ENCODE measurements at places on chromosomes 16 and 17.

GRCh38 chr17:81414756-81415516, 19.7 kb downstream of the BAHCC1 start:
- no peak for DNase-seq

- no peak for DNase-seq
Measured at GRCh38 chr17:43906951-43907424, 348 bp downstream of the MPP2 start.

GRCh38 chr17:14545156-14545906, 244.4 kb downstream of the HS3ST3B1 start:
- DNase-seq: no peak

DNA sequence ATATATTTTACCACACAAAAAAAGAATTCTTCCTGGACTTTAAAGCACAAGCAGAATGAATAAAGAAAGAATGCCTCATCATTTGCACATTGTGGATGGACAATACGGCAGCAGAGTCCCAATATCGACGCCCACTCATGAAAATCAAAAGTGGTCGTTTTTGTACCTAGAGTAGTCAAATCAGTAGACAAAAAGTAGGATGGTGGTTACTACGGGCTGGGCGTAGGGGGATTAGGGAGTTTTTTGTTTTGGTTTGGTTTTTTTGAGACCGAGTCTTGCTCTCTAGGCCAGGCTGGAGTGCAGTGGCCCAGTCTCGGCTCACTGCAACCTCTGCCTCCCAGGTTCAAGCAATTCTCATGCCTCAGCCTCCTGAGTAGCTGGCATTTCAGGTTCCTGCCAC, 8.6 kb upstream of the CENPV start:
- DNase-seq: no peak

GRCh38 chr17:67982034-67982640, 14.1 kb downstream of the C17orf58 start:
- DNase-seq: no peak

- no peak for DNase-seq
Measured at GRCh38 chr16:57091200-57091974, 996 bp upstream of the CPNE2 start.

DNA sequence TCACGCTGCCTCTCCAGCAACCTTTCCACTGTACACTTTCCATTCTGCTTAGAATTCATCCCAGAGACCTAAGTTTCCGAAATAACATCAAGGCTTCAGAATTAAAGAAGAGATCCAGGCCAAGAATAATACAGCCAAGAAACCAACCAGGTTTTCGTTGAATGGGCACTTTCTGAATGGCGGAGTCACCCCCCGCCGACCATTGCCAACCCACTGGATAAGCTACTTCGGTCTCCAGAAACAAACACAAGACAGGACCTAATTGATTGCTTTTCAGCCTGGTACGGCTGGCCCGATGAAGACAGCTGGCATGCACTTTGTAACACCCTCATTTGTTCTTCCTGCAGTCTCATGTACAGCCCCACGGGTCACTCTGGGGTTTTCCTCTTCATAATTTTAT, 308.1 kb upstream of the ZFHX3 start:
- DNase-seq: no peak

GRCh38 chr16:83680980-83681379, 126.8 kb upstream of the HSBP1 start:
- DNase-seq: no peak

DNA sequence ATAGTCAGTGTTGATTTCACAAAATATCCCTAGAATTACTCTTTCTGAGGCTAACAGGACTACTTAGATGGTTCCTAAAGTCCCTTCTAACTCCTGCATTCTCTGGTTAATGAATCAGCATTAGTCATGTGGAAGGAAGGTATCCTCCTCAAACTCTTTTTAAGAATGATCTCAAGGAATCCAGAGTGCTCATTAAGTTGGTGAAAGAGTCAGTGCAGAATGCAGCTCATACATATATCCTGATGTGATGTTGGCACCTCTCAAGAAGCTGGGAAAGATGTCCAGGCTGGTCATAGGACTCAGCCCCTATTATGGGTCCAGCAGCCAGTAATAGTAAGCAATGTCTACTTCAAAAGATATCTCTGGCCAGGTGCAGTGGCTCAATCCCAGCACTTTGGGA, 65.5 kb downstream of the PIGL start:
- no peak for DNase-seq

GRCh38 chr16:79217375-79218011, 383.0 kb downstream of the MAF start:
- DNase-seq: no peak

- no peak for DNase-seq
Measured at GRCh38 chr16:143456-143855, 5.0 kb upstream of the NPRL3 start.

DNA sequence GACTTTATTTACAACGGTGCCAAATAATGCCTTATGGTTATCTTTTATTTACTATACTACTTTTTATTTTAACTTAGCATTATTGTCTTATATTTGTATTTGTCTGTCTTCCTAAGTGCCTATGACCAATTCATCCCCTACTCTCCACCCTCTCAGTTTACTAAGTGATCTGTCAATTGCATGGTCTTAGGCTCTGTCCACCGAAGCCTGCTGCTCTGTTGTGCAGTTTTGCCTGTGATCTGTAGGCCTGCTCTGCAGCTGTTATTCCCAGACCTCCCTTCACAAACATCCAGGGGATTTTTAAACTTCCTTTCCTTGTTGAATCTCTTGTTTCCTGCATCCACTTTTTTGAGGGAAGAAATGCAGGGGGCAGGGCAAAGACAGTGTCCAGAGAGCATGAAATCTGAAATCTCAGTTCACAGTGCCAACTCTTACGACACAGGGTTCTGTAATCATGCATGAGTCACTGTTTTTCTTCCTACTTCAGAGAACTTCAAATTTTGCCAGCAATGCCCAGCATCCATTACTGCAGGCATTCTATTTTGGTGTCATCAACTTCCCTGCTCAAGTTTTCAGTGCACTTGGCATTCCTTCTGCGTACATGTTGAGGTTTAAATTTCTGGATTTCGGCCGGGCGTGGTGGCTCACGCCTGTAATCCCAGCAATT, 11.4 kb downstream of the SLFN5 start:
- no peak for DNase-seq

- DNase-seq: no peak
Measured at GRCh38 chr16:23248261-23249194, 53.6 kb upstream of the SCNN1B start.

- no peak for DNase-seq
Measured at GRCh38 chr17:80815151-80815681, 176.4 kb upstream of the CHMP6 start.

DNA sequence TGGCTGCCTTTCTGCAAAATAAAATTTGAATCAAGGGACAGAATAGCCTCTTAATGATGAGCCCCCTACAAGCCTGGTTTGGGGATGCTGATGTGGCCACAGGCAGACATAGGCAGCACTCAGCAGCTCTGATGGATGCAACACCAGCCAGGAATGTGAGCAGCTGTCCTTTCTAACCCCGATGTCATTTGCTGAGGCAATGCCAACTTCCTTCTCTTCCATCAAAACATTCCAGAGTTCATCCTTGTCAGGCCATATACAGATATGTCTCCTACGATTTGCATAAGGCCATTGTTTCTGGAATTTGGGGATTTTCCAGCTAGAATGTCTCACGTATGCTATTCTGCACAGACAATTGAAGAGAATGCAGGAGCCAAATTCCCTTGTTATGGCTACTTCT, 52.1 kb upstream of the MYOCD start:
- DNase-seq: no peak

- no peak for DNase-seq
Measured at GRCh38 chr17:62966426-62967204, 580 bp downstream of the TANC2 start.

- no peak for DNase-seq
Measured at GRCh38 chr16:47144559-47144877, 773 bp upstream of the NETO2 start.

GRCh38 chr16:2782583-2783351, 4.6 kb downstream of the PRSS33 start:
- no peak for DNase-seq

GRCh38 chr17:72101526-72101925, 19.3 kb upstream of the SOX9 start:
- DNase-seq: no peak

GRCh38 chr16:2064368-2064945, 16.7 kb downstream of the TSC2 start:
- no peak for DNase-seq

DNA sequence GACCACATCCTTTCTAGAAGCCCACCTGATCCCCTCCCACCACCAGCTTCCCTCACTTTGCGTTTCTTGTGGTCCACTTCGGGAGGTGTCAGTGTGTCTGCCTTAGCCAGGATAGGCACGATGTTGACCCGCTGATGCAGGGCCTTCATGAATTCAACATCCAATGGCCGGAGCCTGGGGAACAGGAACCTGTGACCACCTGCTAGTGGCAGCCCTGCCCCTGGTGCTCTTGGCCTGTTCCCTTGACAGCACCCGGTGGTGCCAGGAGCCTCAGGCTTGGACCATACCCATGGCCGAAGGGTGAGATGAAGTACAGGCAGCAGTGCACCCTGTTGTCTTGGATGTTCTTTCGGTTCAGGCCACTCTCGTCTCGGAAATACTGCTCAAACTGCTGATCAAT, 7.2 kb upstream of the MTMR4 start:
- no peak for DNase-seq

Measured in stimulated activated CD8-positive, alpha-beta memory T cell treated with anti-CD3 and anti-CD28 coated beads, Interleukin-4, amount 100 ng/mL, for 1 hour (primary cell).